ENCODE measurements at places on chromosomes 7 and 10.
A peak's percentile ranks its signal among the peaks of the same experiment; 100 is the strongest.

- DNase-seq = no peak
Measured at GRCh38 chr7:28592861-28593260, 180.5 kb downstream of the CREB5 start.

DNA sequence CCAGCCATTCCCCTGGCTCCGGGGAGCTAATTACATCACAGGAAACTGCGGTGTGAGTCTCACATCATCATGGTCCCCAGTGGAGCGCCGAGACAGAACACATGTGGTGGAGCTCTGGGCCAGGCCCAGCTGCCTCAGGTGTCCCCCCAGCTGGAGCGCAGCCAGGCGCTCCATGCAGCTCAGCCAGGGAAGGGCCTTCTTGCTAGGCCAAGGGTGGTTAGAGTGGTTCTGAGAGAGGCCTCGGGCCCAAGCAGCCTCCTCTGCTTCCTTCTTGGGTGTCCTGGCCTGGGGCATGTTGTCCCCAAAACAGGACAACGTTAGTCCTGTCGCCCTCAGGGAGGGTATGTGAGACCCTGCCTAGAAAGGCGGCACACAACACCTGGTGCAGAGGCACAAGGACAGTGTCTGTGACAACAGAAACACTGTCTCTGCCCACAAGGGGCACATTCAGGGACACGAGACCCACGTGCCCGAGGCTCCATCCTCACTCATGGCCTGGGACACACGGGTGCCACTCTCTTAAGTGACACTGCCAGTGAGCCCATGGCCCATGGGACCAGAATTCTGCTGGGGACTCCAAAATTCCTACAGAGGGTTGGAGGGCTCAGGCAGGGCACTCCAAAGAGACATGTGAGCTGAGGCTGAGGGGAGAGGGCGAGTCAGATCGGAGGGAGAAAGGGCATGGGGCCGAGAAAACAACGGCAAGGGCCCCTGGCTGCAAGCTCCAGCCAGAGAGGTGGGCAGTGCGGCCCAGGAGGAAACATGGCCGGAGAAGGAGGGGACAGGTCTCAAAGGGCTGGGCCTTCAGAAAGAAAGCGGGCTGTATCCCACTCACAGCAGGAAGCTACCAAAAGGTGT is 37.0 kb upstream of the RET start:
- no peak for DNase-seq

GRCh38 chr10:35903021-35903420 is 260.9 kb upstream of the FZD8 start:
- DNase-seq = no peak

- DNase-seq = no peak
Measured at GRCh38 chr10:77400033-77400432, 237.6 kb downstream of the KCNMA1 start.

GRCh38 chr10:59843748-59844147 is 62.6 kb downstream of the CCDC6 start:
- no peak for DNase-seq

DNA sequence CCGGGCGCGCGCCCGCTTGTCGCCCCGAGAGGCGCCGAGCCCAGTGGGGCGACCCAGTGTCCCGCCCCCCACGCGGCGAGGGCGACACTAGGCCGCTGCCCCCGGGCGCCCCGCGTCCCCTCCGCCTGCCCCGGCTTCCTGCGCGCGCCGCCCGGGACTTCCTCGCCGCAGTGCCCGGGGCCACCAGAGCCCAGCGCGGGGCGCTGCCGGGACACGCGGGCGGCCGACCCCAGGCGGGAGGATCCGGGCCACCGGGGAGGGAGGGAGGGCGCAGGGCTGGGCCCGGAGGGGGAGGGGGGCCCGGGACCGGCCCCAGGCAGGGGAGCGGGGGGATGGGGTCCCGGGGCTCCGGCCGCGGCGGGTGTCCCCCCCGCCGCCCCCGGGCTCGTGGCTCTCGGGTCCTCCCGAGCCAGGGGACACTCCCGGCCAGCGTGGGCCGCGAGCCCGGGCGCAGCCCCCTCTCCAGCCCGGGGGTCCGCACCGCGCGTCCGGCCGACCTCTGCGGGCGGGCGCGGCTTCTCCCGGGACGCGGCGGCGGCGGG is 435 bp upstream of the PWWP2B start:
- peak; percentile 47 for DNase-seq

GRCh38 chr10:110840923-110841428 is 30.8 kb upstream of the PDCD4 start:
- no peak for DNase-seq

DNA sequence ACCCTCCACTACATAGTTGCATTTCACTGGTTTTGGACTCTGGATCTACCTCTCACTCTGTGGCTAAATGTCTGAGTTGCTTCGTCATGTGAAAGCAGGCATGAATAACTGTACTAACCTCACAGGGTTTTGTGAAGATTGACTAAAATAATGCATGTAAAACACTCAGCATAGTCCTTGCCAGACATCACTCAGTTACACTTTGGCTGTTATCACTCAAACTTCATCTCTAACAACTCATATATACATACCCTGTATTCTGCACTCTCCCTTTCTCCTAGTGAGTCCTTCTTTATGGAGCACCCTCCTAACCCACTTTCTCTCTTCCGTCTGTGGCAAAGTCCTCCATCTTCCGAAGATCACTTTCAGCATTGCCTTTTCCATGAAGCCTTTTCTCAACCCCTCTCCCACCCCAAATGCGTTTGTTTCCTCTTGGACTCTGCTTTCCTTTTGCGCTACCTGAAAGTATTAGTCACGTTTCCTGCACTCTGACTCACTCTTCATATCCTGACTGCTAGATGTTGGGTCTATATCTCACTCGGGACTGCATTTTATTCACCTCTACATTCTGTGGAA is 72.6 kb downstream of the OSBPL3 start:
- no peak for DNase-seq

DNA sequence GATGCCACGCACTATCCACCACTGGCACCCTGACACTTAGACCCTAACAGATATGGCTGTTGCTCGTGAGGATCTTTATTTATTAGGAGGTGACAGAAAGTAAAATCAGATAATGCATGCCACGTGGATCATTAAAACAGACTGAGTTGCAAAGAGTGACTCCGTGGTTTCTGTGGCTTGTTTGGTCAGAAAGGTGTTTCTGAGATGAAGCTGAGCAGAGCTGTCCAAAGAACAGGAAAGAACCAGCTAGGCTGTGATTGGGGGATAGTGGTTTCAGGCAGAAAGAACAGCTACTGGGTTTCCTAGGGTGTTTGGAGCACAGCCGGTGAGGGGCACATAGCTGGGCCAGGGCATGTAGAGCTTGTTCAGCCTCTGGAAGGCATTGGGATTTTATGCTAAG is 34.4 kb downstream of the CSGALNACT2 start:
- DNase-seq = no peak

GRCh38 chr7:77579797-77580196 is 42.7 kb downstream of the PTPN12 start:
- DNase-seq = no peak

- DNase-seq = no peak
Measured at GRCh38 chr7:133912916-133913697, 214.0 kb upstream of the LRGUK start.

GRCh38 chr7:10429511-10429910 is 544.2 kb upstream of the PHF14 start:
- DNase-seq = no peak

GRCh38 chr7:149297034-149297755 is 35.2 kb downstream of the ZNF783 start:
- no peak for DNase-seq

- peak; percentile 61 for DNase-seq
Measured at GRCh38 chr10:91163869-91164474, 56.5 kb upstream of the PCGF5 start.

DNA sequence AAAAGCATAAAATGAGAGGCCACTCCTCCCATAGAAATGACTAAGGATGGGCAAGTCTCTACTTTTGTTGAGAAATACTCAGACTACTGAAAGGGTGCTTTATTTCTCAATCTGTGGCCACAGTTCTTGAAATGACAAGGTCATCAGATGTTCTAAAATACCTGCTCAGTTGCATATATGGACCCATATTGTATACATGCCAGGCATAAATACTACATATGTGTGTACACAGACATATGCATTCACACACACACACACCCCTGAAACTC is 691.5 kb upstream of the SORCS1 start:
- no peak for DNase-seq

- DNase-seq = no peak
Measured at GRCh38 chr7:12074889-12075288, 136.2 kb upstream of the TMEM106B start.

- no peak for DNase-seq
Measured at GRCh38 chr7:32223071-32223650, 153.0 kb upstream of the PDE1C start.

DNA sequence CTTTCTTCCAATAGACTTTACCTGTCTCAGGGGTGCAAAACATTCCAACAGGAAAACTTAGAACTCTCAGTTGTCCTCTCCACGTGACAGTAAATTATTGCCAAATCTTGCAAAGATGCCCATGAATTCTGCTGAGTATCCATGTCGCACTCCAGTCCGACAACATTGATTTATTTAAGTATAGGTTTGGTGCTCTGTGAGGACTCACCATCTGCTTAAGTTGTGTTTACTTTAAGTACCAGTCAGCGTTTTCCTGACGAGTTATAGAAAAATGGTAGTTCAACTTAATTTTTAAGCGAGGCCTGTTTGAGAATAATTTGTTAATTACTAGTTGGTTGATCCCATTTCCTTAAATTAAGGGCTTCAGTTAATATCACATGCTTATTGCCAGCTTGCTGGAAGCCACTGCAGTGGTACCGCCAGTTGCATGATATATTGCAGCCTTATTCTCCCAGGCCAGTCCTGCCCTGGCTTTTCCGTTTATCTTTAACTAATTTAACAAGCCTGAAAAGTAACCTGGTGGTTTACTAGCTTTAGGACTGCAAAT is 27.8 kb downstream of the CREB5 start:
- DNase-seq = no peak

DNA sequence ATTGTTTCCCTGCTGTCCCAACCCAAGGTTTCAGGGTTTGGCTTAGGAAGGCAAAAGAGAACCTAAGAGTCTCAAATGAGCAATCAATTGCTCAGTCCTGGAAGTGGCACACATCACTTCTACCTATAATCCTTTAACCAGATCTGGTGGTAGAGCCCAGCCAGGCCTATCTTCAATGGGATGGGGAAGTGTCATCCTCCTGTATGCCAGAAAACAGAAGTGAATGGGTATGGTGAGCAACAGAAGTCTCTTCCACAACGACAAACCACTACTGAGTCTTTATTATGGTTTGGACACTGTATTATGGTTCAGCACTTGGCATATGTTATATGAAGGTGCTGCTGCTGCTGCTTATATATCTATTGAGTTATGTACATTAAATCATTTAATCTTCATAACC is 3.0 kb upstream of the AKR1B1 start:
- DNase-seq = no peak

DNA sequence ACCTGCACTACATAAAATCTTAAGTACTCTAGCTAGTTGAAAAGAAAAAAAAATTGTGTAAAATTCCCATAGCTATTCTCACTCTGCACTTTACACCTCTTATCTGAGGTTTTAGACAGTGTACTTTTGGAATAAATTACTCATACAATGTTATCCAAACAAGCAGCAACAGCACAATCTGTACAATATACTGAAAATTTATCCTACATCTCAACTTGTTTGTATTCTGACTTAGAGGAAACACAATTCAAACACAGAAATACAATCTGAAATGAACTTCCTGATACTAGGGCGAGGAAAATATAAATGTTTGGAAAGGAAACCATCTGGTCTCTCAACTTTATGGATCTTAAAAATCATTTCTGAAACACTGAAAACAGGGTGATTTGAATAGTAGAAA is 381.7 kb downstream of the THSD7A start:
- DNase-seq = no peak

All from T follicular helper cell (primary cell).